ENCODE measurements at places on chromosomes 6 and 20. TPM values are rescaled to one million over a fixed set of nuclear protein-coding genes. Genes with fewer than 3 reads are reported as not detected.

GRCh38 chr20:49982072-49982345 lies 771 bp upstream of the SNAI1 start:
- DNase-seq: no peak

DNA sequence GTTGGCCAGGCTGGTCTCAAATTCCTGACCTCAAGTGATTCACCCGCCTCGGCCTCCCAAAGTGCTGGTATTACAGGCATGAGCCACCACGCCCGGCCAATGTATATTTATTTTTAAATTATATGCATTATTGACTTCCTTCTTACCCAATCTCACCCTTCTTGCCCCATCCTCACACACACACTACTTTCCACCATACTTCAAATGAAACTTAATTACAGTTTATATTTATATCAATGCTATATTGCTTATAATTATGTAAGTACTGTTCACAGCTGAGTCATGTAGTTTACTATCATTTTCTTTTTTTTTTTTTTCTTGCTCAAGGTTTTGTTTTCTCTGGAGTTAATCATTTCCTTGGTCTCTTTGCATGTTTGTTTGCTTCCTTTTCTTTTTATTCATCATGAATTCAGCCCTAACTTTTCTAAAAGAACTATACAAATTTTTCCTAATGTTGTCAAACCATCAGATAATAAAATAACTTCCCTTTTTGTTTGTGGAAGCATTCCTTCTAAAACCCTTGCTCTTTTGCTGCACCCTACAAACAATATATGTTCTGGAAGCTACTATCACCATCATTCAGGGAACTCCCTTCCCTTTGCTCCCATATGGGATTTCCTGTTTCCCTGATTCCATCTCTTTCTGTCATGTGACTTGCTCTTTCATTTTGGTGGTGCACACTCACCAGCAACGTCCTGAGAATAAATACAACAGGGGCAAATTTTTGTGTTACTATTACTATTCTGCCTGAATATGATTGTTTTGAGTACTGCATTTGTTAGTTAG lies 201.7 kb upstream of the SASH1 start:
- DNase-seq: no peak

GRCh38 chr6:117617210-117618035 lies 15.1 kb upstream of the GOPC start:
- no peak for DNase-seq

- DNase-seq: no peak
Observed at GRCh38 chr6:50093938-50094272, 44.2 kb upstream of the DEFB112 start.

DNA sequence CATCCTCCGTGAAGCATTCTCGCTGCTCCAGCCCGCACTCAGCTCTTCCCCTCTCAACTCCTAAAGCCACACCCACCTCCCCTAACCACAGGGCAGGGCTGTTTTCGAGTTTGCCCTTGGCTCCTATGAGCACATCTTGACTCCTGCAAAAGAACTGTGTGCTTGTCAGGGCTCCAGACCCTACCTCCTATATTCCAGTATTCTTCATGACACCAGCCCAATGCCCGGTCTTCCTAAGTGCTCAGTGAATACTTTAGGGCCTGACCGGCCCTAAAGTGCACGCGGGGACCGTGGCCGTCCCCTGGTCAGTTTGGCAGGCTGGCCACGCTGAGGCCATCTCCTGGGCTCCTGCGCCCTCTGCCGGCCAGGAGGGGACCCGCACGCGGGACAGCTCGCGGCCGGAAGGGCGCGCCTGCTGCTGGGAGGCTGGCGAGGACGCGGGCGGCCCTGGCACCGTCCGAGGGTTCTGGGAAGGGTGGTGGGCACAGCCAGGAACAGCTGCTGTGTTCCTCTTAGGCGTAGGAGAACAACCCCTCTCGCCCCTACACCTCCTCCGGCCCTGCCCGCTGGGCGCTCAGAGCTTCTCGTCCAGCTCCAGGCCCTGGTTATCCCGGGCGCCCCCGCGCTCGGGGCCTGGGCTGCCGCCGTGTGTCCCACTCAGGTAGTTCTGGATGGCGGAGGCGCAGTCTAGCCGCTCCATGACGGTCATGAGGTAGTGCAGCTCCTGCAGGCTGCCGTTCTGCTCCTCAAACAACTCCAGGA lies 11.0 kb downstream of the UNC5CL start:
- peak; percentile 89 for DNase-seq

- no peak for DNase-seq
Observed at GRCh38 chr20:11057624-11058023, 383.8 kb upstream of the JAG1 start.

- DNase-seq: no peak
Observed at GRCh38 chr6:79964607-79965081, 17.3 kb upstream of the ELOVL4 start.

DNA sequence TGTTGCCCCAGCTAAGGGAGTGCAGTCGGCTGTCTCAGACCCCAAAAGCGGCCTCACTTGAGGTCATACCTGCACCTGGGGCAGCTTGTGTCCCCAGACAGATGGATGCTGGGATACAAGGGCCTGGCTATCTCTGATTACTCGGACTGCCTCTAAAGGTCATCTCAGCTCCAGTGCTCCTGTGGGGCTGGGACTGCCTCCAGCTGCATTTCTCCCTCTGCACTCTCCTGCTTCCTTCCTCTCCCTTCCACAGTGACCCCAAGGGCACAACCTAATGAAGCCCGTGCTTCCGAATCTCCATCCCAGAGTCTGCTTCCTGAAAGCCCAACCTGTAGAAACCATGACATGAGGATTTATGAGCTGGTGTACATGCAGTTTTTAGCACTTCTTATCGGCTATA lies 22.8 kb upstream of the OCSTAMP start:
- no peak for DNase-seq

- no peak for DNase-seq
Observed at GRCh38 chr6:154301839-154302752, 54.5 kb downstream of the IPCEF1 start.

- peak; percentile 91 for DNase-seq
Observed at GRCh38 chr20:1934721-1935573, 39.7 kb downstream of the SIRPA start.

DNA sequence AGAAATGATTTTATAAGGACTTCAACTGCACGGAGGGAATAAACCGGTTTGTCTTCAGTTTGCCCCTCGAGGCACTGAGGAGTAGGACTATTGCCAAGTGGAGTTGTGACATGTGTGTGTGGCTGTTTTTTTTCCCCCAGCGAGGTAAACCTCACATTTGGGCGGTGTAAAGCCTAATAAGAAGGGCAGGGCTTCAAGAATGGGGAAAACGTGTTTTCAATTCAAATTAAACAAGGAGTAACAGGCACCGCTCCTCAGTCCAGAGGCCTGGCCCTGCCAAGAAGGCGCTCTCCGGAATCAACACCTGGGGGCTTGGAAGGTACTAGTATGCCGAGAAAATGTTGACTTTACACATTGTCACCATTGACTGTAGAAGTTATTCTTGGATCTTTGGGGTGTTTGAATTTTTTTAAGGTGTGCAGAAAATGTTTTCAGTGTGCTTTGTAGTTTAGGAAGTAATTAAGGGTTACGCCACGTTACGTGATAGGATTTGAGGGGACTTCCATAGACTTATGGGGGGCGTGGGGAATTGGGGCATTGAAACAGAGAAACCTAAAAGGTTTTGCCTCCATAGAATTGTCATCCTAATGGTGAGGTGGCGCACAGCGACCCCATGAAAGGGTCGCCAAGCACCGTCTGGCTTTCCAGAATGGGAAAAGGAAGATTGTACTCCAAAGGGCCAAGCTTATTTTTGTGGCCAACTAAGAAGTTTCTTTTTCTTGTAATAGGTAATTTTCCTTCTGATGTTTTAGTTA lies 791 bp downstream of the ADGRG6 start:
- no peak for DNase-seq

DNA sequence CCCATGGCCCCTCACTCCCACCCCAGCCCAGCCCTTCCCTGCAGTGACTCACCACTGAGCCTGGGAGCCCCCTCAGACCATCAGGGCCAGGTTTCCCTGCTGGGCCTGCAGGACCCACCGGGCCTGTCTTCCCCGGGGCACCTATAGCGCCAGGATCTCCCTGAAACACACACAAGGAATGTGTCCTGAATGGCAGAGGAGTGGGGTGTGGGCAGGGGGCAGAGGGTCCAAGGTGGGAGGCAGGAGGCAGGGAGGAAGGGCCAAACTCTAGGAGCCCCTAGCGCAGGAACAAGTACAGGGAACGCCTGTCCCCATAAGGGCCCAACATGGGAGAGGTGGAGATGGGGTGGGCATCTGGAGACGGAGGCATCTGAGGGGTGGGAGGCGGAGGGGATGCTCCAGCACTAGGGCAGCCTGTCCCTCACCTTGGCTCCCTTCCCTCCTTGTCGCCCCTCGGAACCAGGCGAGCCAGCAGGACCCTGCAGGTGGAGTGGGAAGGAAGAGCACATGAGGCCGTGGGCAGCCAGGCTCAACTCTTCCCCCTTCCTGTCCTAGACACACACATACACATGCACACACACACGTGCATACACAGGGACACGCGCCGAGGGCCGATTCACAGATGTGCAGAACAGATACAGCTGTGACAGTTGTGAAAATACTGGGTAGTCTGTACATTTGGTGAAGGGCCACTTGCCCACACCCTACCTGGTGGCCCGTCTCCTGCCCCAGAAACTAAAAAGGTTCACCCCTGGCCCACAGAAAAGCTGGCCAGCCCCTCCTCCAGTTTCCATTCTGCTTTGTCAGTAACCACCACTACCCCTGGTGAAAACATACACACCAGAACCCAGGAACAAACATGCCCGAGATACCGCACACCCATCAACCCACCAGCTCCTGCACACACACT lies 24.6 kb downstream of the COL11A2 start:
- DNase-seq: no peak

- DNase-seq: peak; percentile 67
Observed at GRCh38 chr20:2871661-2872458, 1.4 kb upstream of the PTPRA start.

GRCh38 chr6:168968228-168968627 lies 285.4 kb downstream of the THBS2 start:
- peak; percentile 34 for DNase-seq

SF3B5 gene
- 123 TPM for total RNA-seq

TSPO2 gene
- not detected for total RNA-seq

HCRTR2 gene
- not detected for total RNA-seq

PAK5 gene
- total RNA-seq: 0.09 TPM

ZC3H12D gene
- total RNA-seq: 1.1 TPM

BFSP1 gene
- 0.64 TPM for total RNA-seq

ARMC2 gene
- 15.2 TPM for total RNA-seq

ZBTB12 gene
- total RNA-seq: 1.6 TPM

ACTL10 gene
- 0.31 TPM for total RNA-seq
